ENCODE measurements at places on chromosomes 4 and X.
A peak's percentile ranks its signal among the peaks of the same experiment; 100 is the strongest.

- DNase-seq, result peak; percentile 62
Observed at GRCh38 chr4:169810325-169811323, 52.9 kb upstream of the HPF1 start.

DNA sequence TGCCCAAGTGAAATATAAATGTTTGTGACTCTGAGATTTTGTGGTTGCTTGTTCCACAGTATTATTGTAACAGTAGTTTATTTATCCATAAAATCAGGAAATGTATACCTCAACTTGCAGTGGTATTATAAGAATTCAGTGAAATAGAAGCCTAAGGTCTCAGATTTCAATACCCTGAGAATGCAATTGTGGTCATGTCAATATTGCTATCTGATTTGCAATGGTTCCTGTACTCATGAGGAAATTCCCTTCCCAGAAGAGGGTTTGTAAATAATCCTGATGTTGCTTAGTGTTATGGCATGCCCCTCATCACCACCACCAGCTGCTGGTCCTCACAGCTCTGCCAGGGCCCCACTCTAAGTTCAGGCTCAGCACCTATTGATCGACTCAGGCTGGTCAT is 67.8 kb downstream of the SLC34A2 start:
- no peak for DNase-seq

DNA sequence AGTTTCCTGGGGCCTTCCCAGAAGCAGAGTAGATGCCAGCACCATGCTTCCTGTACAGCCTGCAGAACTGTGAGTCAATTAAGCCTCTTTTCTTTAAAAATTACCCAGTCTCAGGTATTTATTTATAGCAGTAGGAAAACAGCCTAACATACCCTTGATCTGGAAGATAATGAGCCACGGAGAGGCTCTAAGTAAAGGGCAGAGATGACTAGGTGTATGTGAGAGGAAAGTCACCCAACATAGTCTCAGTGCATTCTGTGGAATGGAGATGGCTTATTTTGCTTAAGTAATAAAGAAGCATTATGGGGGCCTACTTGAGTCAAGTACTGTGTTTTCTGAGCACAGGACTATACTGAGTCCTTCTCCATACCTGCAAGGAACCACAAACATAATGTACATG is 199.5 kb downstream of the CPEB2 start:
- DNase-seq, result no peak

DNA sequence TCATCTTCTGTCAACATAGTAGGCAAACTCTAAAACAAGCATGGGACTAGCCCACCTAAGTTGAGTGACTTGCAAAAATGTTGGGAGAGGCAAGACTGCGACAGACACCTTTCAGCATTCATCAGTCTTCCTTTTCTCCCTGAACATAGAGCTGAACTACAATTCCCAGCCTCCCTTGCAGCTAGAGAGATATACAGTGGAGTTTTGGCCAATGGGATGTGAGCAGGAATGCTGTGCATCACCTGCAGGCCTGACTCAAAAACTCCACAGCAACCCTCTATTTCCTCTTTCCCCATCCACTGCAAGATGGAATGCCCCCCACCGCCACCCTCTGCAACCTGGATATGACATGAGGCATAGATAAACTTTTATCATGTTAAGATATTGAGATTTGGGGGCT is 66.5 kb downstream of the PDHA1 start:
- no peak for DNase-seq

GRCh38 chr4:11138964-11139363 is 289.7 kb downstream of the HS3ST1 start:
- DNase-seq, result no peak

DNA sequence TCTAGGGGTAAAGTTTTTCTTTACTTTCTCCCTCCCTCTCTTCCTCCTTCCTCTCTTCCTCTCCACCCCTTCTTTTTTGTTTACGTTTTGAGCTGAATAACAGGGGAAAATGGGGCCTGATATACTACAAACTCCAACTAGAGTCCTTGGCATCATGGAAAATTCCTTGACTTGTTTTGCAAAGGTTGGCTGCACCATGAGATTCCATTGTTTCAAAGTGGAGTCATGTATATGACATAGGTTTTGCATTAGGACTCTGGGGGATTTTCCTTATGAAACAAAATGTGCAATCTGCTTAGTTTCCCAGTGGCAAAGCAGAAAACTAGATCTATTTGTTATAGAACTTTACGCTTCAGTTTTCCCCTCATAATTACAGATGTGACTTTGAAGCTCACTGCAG is 233.5 kb upstream of the PGRMC2 start:
- DNase-seq, result no peak

GRCh38 chr4:101123231-101123630 is 224.1 kb downstream of the PPP3CA start:
- DNase-seq, result no peak

DNA sequence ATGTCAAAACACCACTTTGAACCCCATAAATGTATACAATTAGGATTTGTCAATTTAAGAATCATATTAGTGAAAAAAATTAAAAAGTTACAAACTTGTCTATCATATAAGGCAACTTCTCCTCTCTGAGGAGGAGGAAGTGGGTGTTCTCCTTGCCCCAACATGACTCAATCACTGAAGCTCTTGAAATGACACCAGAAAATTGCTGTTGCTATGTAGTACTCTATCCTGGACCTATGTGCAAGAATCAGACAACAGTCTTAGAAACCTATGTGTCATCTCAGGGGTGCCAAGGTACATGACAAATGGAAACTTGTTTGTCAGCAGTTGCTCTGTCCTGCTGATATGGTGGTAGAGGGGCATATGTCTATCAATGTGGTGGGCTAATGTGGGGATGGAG is 47.7 kb downstream of the HMGB3 start:
- no peak for DNase-seq

DNA sequence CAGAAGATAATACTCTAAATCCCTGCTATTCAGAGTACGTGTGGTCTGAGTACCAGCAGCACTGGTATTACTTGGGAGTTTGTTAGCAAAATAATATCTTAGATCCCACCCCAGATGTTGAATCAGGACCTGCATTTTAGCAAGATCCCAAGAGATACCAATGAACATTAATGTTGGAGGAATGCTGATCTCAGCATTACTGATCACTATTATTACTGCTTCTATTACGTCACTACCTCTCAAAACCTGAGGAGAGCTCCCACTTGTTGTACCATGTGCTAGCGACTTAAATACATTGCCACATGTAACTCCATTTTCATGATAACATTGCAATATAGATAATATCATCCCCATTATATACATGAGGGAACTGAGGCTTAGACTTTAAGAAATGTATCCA is 185.2 kb downstream of the SPRY1 start:
- no peak for DNase-seq

GRCh38 chr4:123050018-123050417 is 127.6 kb upstream of the NUDT6 start:
- DNase-seq, result no peak

GRCh38 chr4:182895791-182896292 is 21.3 kb downstream of the DCTD start:
- DNase-seq, result no peak

DNA sequence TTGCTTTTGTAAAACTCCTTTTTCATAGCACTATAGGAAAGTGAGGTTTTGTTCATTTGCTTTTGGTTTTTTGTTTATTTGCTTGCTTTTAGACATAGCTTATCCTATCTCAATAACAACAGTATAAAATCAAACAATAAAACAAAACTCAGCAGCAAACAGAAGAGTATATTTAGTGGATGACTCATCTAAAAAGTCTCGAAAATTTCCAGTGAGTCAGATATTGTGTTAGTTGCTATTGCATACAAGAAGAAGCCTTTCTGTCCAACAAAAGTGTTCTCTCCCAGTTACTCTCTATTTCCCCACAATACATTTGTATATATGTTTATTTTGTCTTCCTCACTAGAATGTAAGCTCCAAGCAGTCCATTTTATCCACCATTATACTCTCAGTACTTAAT is 36.0 kb upstream of the NPNT start:
- peak; percentile 25 for DNase-seq

DNA sequence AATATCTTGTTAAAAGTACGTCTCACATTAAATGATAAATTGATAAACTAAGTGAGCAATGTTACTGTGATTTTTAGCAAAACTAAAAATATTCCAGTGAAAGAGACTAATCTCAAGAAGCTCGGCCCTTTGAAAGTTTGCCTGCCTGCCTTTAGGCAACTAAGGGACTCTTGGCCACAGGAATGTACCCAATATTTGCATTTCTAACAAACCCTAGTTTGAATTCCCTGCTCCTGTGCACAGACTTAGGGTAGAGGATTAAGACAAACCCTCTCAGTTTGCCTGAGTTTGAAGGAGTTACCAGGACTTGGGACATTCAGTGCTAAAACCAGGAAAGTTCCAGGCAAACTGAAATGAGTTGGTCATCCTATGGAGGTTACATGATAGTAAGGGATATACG is 157.1 kb downstream of the SCFD2 start:
- DNase-seq, result no peak

DNA sequence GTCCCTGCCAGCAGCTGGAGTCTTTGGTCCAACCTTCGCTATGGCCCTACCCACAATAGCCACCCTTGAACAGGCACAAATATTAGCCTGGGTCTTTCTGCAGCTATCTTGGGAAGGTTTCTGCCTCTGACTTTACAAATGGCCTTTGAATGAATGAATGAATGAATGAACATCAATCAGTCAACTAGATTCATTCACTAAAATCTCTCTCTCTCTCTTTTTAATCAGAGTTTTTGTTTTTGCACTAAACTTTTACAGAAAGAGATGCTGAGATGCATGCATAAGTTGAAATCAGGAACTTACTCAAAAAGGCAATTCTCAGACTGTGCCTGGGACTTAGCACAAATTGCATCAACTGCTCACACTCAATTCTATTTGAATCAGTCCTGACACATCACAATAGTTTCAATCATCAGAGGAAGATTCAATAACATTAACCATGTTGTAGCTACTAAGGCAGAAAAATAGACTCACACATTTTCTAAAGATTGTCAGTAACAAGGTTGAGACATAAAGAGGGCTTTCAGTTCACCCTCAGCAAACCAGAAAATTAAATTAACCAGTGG is 55.0 kb downstream of the ANXA3 start:
- DNase-seq, result no peak

DNA sequence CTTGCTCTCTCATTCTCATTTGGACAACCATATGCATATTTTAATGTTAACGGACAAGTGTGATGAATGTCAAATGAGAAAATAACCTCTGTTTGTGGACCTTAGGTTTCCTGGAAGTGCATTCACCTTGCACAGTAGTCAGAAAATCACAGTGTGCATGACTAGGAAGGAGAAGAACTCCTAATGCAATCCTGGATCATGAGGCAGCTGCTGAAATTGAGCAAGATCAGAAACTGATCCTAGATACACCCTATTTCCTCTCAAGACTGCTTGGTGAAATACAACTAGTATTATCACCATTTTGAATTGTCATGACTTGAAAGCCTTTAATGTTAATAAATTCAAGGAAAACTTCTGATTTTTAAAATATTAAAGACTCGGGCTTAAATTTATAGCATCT is 1148.9 kb downstream of the STIM2 start:
- DNase-seq, result no peak

DNA sequence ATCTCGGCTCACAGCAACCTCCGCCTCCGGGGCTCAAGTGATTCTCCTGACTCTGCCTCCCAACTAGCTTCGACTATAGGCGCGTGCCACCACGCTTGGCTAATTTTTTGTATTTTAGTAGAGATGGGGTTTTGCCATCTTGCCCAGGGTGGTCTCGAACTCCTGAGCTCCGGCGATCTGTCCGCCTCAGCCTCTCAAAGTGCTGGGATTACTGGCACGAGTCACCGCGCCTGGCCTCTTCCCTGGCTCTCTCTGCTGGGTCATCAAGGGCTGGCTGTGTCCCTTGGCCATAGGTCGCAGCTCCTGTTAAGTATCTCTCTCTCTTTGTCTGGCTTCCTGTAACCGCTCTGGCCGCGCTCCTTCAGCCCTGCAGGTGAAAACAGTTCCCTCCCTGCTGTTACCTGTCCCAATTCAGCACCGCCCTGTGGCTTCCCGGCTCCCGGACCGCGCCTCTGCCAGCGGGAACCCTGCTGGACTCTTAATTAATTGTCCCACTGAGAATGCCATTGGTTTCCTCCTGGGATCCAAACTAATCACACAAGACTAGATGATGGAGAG is 1.3 kb upstream of the RGS12 start:
- no peak for DNase-seq

- no peak for DNase-seq
Observed at GRCh38 chr4:132001542-132001941, 1147.6 kb upstream of the PCDH10 start.
